ENCODE measurements at places on chromosomes 1 and 21. TPM values are rescaled to one million over a fixed set of nuclear protein-coding genes. Genes with fewer than 3 reads are reported as not detected.

DNA sequence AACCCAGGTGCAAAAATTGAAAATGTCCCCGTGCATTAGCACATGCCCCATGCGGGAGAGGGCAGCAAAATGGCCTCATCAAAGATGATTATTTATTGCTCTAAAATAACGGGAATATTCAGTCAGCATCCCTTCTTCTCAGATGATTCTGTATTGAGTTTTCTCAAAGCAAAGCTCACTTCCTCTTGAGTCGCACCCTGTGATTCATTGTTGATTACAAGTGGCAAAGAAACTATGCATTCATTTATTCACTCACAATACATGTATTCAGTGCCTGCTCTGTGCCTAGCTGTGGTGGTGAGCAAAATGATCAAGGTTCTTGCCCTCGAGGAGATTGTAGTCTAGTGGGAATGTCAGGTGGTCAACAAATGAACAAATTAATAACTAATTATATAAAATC is 226.0 kb upstream of the KAZN start:
- peaks cover 12% of the 10 kb centered on the region for H3K27me3 ChIP-seq
- no peaks in the 10 kb centered on the region for H3K4me1 ChIP-seq
- no peak for DNase-seq
- H3K36me3 ChIP-seq = no peaks in the 10 kb centered on the region

The PKN2 gene
- total RNA-seq = 81.8 TPM

DNA sequence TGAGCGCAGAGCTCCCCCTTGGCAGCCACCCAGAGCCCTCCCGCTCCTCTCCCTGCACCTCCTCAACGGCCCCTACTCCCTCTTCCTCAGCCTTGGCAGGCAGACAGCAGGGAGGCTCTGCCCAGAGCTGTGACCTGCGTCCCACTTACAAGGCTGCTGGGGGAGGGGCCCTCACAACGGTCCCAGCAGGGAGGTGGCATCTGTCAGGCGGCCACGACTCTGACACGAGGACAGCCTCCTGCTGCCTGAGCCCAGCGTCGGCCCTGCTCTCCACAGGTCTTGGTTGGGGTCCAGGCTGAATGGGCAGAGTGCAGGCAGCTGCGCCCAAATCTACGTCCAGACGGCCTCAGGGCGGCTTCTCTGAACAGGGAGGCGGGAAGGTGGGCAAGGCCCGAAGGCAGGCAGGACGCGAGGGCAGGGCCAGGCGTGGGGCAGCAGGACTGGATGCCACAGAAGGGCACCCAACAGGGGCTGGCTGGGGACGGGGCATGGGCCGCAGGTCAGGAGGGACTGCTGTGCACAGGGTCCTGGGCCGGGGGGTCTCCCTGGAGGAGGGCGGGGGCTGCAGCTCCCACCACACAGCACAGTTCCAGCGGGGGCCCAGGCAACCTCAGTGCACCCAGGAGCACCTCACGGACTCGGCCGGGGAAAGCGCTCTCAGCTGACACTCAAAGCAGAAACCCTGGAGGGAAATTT is 7.5 kb downstream of the SLC19A1 start:
- H3K27ac ChIP-seq = no peak overlapping the region
- peaks cover 4% of the 10 kb centered on the region for H3K36me3 ChIP-seq
- DNase-seq = no peak

- H3K36me3 ChIP-seq = no peaks in the 10 kb centered on the region
- H3K27me3 ChIP-seq = no peaks in the 10 kb centered on the region
- H3K27ac ChIP-seq = no peak overlapping the region
- H3K4me1 ChIP-seq = no peaks in the 10 kb centered on the region
- no peak overlapping the region for H3K4me3 ChIP-seq
- peak; percentile 63 for DNase-seq
Observed at GRCh38 chr1:117312453-117313138, 54.7 kb upstream of the MAN1A2 start.

GRCh38 chr1:1041873-1042272 is 22.0 kb downstream of the AGRN start:
- no peaks in the 10 kb centered on the region for H3K4me1 ChIP-seq
- H3K27me3 ChIP-seq = no peaks in the 10 kb centered on the region
- no peak for DNase-seq
- no peaks in the 10 kb centered on the region for H3K36me3 ChIP-seq

The DRAXIN gene
- total RNA-seq = not detected

DNA sequence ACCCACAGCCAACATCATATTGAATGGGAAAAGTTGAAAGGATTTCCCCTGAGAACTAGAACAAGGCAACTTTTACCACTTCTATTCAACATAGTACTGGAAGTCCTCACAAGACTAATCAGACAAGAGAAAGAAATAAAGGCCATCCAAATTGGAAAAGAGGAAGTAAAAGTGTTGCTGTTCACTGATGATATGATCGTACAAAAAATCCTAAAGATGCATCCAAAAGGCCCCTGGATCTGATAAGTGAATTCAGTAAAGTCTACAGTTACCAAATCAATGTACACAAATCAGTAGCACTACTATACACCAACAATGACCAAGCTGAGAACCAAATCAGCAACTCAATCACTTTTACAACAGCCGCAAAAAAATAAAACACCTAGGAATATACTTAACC is 28.3 kb downstream of the RAB3GAP2 start:
- no peak for DNase-seq
- H3K4me3 ChIP-seq = no peak overlapping the region
- H3K4me1 ChIP-seq = no peaks in the 10 kb centered on the region
- no peaks in the 10 kb centered on the region for H3K27me3 ChIP-seq
- H3K27ac ChIP-seq = no peak overlapping the region

The IKBKE gene
- total RNA-seq = 12.6 TPM

The NBPF4 gene
- total RNA-seq = 0.70 TPM

DNA sequence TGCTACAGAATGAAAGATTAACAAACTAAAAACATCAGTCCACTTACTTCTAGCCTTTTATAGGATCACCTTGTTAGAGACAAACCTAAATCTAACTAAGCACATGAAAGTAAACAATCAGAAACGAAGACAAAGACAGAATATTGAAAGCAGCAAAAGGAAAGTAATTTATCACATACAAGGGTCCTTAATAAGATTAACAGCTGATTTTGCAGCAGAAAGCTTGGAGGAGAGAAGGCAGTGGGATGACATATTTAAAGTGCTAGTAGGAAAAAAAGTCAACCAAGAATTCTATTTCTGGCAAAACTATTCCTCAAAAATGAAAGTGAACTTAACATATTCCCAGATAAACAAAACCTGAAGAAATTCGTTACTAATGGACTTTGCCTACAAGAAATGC is 286.4 kb downstream of the RWDD3 start:
- H3K4me3 ChIP-seq = no peak overlapping the region
- DNase-seq = no peak
- no peaks in the 10 kb centered on the region for H3K4me1 ChIP-seq
- no peaks in the 10 kb centered on the region for H3K36me3 ChIP-seq
- no peak overlapping the region for H3K27ac ChIP-seq

DNA sequence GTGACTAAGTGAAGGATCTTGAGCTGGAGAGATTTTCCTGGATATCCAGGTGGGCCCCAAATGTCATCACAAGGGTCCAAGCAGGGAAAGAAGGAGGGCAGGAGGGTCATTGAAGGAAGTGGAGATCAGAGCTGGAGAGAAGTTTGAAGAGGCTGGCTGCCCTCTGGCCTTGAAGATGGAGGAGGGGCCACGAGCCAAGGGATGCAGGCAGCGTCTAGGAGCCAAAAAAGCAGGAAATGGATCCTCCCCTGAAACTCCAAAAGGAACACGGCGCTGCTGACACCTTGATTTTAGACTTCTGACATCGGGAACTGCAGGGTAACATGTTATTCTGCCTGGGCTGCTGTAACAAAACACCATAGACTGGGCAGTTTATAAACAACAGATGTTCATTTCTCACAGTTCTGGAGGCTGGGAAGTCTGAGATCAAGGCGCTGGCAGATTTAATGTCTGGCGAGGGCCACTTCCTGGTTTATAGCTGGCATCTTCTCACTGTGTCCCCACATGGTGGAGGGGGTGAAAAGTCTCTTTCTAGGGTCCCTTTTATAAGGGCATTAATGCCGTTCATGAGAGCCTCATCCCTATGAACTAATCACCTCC is 28.8 kb upstream of the ZBTB21 start:
- H3K36me3 ChIP-seq = no peaks in the 10 kb centered on the region
- no peak for DNase-seq
- H3K4me1 ChIP-seq = peaks cover 14% of the 10 kb centered on the region
- H3K4me3 ChIP-seq = no peak overlapping the region

- H3K27ac ChIP-seq = no peak within 1 kb of the TSS
- no peaks in the 10 kb centered on the region for H3K27me3 ChIP-seq
- DNase-seq = no peak
- H3K36me3 ChIP-seq = no peaks in the 10 kb centered on the region
- peak within 1 kb of the TSS; percentile 44 for H3K4me3 ChIP-seq
- no peaks in the 10 kb centered on the region for H3K4me1 ChIP-seq
Observed at GRCh38 chr1:190477762-190478148, at the start of gene BRINP3. Gene BRINP3, minus strand, starts transcription at chr1:190477864.

The OR14A2 gene
- not detected for total RNA-seq

GRCh38 chr1:41539999-41540398 is 55.5 kb upstream of the EDN2 start:
- H3K4me1 ChIP-seq = no peaks in the 10 kb centered on the region
- H3K27ac ChIP-seq = no peak overlapping the region
- H3K4me3 ChIP-seq = no peak overlapping the region
- no peaks in the 10 kb centered on the region for H3K36me3 ChIP-seq

The LRRN2 gene
- 7.0 TPM for total RNA-seq

DNA sequence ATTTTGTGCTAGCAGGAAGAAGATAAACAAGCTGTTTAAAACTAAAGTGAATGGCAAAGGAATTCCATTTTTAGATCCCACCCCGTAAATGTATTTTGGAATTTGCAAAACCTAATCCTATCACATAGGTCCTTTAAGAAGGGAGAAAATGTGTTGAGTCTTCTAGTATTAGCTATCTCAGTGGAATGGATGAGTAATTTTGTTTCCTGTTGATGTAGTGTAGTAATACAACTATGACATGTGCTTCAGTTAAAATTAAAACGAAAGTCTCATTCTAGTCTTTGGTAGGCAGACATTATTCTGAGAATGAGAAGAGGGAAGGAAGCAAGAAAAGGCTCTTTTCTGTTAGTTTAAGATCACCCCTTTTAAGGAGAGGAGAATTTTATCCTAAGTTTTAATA is 265.9 kb upstream of the C1orf105 start:
- H3K27me3 ChIP-seq = no peaks in the 10 kb centered on the region
- no peak overlapping the region for H3K4me3 ChIP-seq
- H3K27ac ChIP-seq = no peak overlapping the region
- no peaks in the 10 kb centered on the region for H3K36me3 ChIP-seq
- no peak for DNase-seq
- H3K4me1 ChIP-seq = no peaks in the 10 kb centered on the region

The XCL2 gene
- total RNA-seq = not detected

The KRTAP19-1 gene
- total RNA-seq = not detected

DNA sequence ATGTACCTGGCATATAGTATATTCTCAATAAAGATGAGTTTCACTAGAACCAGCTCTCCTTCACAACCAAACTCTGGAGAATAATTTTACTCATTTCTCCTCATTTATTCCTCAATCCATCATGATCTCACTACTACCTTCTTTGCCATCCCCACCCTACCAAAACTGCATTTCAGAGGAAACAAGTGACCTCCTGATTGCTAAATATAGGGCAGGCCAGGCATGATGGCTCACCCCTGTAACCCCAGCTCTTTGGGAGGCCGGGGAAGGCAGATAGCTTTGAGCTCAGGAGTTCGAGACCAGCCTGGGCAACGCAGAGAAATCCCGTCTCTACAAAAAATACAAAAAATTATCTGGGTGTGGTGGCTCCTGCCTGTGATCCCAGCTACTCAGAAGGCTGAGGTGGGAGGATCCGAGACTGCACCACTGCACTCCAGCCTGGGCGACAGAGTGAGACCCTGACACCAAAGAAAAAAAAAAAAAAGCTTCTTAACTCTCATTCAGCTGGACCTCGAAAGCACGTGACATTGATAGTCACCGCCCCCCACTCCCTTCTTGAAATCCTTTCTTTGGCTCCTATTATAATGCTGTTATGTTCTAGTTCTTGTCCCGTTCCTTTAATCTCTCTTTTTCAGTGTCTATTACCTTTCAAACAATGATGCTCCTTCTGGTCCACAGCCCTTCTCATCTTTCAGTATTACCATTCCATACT is 2.1 kb downstream of the TESK2 start:
- no peak overlapping the region for H3K27ac ChIP-seq
- H3K27me3 ChIP-seq = no peaks in the 10 kb centered on the region
- H3K36me3 ChIP-seq = no peaks in the 10 kb centered on the region
- DNase-seq = no peak
- no peak overlapping the region for H3K4me3 ChIP-seq
- peaks cover 16% of the 10 kb centered on the region for H3K4me1 ChIP-seq

The PER3 gene
- total RNA-seq = 32.9 TPM

GRCh38 chr1:184210862-184211261 is 159.3 kb downstream of the TSEN15 start:
- no peak overlapping the region for H3K27ac ChIP-seq
- no peaks in the 10 kb centered on the region for H3K36me3 ChIP-seq
- no peak overlapping the region for H3K4me3 ChIP-seq
- H3K4me1 ChIP-seq = peaks cover 7% of the 10 kb centered on the region
- H3K27me3 ChIP-seq = no peaks in the 10 kb centered on the region

The CHD5 gene
- 0.50 TPM for total RNA-seq

The LCE3D gene
- total RNA-seq = not detected

- no peak for DNase-seq
- H3K36me3 ChIP-seq = no peaks in the 10 kb centered on the region
- H3K27me3 ChIP-seq = peaks cover 49% of the 10 kb centered on the region
- peaks cover 7% of the 10 kb centered on the region for H3K4me1 ChIP-seq
- H3K27ac ChIP-seq = no peak overlapping the region
Observed at GRCh38 chr1:201376107-201376463, 1.4 kb downstream of the TNNT2 start.

The CD1E gene
- total RNA-seq = not detected

DNA sequence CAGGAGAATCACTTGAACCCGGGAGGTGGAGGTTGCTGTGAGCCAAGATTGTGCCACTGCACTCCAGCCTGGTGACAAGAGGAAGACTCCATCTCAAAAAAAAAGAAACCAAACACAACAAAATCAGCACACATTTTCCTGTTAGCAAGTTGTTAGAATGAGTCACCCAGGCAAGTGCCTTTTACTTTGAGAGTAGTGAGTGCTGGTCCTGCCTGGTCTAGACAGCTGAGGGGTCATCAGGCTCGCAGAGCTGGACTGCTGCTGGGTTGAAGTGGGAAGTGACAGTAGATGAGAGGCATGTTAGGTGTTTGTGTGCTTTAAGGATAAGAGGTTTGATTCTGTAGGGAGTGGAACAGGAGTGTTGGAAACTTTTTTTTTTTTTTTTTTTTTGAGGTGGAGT is 31.9 kb downstream of the GNPAT start:
- no peak for DNase-seq
- no peaks in the 10 kb centered on the region for H3K36me3 ChIP-seq

The ERG gene
- not detected for total RNA-seq

DNA sequence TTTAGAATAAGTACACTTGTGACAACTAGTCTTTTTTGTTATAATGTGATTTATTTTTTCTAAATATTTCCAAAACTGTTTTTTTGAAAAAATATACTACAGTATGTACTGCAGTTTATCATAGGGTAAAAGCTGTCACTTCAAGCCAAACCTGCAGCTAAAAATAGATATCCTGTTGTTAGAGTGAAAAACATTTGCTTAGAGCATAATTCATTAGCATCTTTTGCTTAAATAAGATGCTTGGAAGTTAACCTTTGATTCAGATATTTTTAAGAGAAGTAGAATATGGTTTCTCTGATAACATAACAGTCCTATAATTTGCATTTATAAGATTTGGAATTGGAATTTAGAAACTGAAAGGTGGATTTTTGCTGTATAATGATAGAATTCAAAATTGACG is 21.5 kb downstream of the PRKACB start:
- H3K27me3 ChIP-seq = no peaks in the 10 kb centered on the region
- H3K27ac ChIP-seq = no peak overlapping the region
- DNase-seq = no peak
- no peak overlapping the region for H3K4me3 ChIP-seq
- H3K36me3 ChIP-seq = no peaks in the 10 kb centered on the region
- H3K4me1 ChIP-seq = no peaks in the 10 kb centered on the region

Data from PC-9 (cell line).